Stimulated activated CD4-positive, alpha-beta T cell treated with anti-CD3 and anti-CD28 coated beads, Interleukin-1b, Interleukin-23, amount 100 ng/mL, for 1 hour (primary cell): ENCODE measurements at places on chromosomes 3 and 15.

DNA sequence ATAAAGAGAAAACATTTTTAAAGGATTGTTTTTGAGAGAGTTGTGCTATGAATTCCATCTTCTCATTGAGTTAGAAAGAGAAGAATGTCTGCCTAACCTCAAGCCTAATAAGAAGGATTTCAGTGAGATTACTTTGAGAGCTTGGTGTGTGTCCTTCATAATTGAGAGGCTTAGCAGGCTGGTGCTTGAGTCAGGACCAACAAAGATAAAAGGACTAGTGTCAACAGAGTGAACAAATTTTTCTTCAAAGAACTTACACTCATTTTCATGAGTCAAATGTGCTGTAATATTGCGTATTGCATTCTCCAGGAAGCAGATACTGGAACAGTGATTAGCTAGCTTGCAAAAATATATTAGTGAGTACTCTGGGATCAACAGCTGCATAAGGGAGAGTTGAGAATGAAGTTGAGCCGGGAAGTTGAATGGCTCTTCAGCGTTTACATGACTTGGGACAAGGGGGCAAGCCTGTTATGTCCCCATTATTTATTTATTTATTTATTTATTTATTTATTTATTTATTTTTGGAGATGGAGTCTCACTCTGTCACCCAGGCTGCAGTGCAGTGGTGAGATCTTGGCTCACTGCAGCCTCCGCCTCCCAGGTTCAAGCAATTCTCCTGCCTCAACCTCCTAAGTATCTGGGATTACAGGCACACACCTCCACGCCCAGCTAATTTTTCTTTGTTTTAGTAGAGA lies 37.5 kb upstream of the SLITRK3 start:
- no peak for DNase-seq

- DNase-seq: no peak
These were observed 68.1 kb upstream of the DCLK3 start for GRCh38 chr3:36832406-36832805.

GRCh38 chr3:8733332-8734094 lies at the start of gene CAV3:
Gene CAV3, plus strand, starts transcription at chr3:8733802. Its CDS starts 75 bp downstream, at chr3:8733877.
- no peak for DNase-seq

- no peak for DNase-seq
These were observed 129.7 kb upstream of the THBS1 start for GRCh38 chr15:39451121-39451688.

- DNase-seq: no peak
These were observed 2.2 kb upstream of the SH3GL3 start for GRCh38 chr15:83444936-83445335.

DNA sequence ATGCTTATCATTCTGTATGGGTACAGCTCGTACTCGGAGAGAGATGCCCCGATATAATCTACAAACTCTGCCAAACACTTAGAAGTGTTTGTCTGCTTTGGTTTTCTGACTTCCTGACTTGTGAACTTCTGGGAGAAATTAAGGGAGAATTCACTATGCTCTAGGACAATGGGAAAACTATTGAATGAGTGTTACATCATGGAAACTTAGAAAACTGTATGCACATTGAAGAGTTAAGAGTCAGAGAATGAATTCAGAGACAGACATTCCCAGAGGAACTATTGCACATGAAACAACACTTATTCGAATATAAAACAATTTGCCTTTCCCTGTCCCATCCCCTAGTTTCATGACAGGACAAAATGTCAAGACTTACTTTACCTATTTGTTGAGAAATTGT lies 57.8 kb downstream of the DTWD1 start:
- no peak for DNase-seq

DNA sequence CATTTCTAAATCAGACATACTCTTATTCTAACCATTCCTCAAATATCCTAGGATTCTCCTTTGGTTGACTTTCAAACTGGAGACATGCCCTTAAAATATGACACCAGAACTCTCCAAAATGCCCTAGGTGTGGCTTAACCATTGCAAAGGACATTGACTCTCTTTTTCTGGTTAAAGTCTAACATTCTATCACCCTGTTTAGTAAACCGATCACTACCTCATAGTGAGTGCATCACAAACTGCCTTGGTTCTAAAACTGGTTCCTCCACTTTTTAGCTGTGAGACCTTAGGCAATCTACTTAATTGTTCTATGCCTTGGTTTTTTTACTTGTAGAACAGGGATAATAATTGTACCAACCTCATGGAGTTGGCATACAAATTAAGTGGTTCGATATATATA lies 224.3 kb downstream of the CDIN1 start:
- DNase-seq: no peak

DNA sequence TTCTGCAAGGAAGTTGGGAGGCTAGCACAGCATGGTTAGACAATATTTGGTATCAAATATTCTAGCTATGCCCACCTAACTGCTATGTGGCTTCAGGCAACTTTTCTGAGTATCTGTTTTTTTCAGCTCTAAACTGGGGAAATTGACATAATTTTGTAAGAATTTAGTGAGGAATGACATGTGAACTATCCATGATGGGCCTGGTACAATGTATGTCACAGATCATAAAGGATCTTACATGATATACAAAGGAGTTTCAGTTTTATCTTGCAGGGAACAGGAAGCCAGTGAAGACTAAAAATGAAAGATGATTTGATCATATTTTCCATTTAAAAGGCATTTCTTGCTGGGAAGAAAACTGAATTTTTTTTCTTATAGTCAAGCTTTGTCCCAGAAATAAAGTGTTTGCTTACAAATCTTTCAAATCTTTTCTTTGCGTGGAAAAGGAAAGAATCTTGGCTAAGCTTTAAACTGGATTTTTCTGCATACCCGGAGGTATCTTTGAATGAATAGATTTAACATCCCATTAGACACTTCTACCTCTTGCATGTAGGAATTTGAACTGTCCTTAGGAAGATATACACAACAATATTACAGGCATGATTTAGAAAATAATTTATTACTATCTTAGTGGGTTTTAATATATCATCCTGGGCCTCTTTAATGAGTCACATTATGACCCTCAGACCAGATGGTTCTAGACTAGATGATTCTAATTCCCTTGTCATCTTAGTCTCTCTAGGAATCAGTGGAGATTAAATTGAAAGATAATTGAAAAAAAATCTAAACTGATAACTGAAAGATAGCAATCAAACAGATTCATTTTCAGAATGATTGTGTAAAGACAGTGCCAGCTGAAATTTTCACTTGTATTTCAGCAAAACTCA lies 436.0 kb upstream of the THBS1 start:
- no peak for DNase-seq

DNA sequence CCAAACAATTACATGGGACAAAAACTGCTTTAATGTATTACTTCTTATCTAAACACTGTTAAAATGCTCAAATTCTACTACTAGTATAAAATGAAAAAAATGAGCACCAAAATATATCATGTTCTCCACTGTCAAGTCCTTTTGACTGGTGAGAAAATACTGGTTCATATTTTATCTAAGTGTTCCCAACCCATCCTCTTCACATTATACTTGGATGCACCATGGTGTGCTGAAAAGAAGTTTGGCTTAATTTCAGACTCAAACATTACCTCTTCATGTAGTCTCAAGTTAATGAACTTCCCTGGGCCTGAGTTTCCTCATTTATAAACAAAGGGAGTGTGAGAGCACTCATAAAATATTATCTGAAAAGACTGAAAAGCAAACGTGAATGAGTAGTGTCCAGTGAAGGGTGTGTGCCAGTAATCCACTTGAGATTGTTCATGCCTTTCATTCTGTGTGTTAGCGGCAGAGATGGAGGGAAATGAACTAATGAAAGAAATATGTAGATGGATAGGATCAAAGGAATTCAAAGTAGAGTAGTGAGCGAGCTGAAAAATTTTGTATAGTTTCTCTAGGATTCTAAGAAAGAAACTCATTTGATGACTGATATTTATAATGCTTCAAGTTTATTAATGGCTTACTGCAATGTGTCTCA lies 263.2 kb downstream of the NLGN1 start:
- no peak for DNase-seq

- no peak for DNase-seq
These were observed 331.3 kb upstream of the FRG2C start for GRCh38 chr3:75332794-75333193.

DNA sequence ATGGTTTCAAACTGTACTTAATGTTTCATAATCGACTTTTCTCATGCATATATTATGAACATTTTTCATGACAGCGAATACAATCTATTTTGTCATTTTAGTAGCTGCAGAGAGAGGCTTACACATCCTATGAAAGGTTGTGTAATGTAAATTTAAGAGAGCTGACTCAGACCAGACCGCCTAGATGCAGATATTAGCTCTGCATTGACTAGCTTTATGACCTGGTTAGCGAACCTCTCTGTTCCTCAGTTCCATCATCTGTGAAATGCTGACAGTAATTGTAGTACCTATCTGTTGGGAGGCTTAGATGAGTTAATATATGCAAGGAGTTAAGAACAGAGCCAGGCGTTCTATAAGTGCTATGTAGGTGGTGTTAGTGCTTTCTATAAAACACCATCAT lies 116.2 kb upstream of the RASGRP1 start:
- no peak for DNase-seq

DNA sequence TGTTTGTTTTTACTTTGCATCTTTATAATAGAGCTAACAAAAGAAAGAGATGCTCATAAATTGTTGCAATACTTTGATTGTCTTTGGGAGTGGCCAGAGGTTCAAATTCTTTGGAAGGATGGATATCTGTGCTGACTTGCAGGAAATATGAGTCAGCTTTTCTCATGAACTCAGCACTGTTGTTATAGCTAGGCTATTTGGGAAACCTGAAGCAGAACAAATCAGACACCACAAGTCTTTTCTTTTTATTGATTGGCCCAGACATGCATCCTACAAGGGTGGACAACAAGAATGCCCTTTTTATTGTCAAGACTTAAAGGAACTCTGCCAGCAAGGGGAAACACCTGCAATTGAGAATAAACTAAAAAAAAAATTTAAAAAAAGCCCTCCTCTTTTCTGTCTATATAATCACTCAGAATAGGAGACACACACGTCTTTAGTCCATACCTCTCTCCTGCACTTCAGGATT lies 4.6 kb upstream of the DENND4A start:
- no peak for DNase-seq

- DNase-seq: no peak
These were observed 858.4 kb upstream of the ARPP21 start for GRCh38 chr3:34780973-34781372.

- DNase-seq: no peak
These were observed 245.7 kb upstream of the TPRG1 start for GRCh38 chr3:188926111-188926510.

DNA sequence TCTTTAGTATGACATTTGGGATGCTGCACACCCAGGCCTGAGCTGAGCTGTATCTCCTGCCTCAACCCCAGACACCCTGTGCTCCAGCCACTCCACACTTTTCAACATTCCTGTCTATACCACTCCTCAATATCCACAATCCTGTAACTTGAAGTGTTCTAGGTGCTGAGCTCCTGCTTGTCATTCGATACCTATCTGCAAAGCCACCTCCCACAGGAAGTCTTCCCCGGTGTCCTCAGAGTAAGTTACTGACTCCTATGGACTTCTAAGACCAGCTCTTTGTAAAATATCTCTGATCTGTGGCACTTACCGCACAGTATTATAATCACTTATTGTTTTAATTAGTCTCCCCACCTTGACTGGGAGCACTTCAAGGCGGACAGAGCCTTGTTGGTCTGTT lies 1.2 kb upstream of the CAV3 start:
- no peak for DNase-seq

DNA sequence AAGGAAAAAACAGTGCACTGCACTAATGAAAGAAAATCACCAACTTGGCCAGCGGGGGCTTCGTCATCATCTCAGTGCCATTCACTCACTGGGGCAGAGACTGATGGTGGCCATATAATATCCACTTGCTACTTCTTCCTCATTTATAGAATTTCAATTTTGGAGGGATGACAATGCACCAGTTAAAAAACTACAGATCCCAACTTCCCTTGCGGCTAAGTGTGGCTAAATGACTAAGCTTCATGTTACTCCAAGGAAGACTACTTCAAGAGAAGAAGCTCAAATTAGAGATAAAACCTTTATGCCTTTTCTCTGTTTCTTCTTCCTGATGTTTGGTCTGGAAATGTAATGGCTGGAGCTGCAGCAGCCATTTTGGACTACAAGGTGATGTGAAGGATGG lies 38.8 kb downstream of the NGLY1 start:
- no peak for DNase-seq

GRCh38 chr3:159821110-159821509 lies 167.5 kb upstream of the IL12A start:
- DNase-seq: no peak

DNA sequence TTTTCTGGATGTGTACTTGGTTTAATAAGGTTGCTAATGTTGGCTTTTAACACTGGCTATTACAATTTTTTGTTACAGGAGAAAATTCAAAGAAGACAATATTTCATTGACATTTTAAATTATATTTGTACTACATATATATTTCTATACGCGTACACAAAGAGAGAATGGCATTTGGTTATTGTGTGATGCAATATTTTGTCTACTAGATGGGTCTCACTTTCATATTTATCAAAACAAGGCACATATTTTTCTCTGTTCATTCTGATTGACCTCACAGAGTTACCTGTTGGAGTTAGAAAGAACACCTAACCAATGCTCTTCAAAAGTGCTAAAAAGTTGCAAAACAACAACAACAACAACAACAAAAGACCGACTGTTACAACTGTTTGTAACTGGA lies 50.2 kb upstream of the VGLL3 start:
- DNase-seq: no peak

DNA sequence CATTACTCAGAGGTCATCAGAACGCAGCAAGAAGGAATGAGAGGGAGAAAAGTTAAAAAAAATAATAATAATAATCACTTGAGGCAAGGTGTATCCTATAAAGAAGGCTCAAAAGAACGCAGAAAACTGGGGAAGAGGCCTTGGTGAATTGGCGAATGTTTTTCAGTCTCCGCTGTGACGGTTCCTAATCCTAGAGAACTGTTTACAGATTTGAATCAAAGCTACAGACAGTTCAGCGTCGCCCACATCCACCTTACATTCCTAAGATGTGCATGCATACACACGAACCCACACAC lies 634 bp downstream of the ZMAT3 start:
- DNase-seq: no peak

DNA sequence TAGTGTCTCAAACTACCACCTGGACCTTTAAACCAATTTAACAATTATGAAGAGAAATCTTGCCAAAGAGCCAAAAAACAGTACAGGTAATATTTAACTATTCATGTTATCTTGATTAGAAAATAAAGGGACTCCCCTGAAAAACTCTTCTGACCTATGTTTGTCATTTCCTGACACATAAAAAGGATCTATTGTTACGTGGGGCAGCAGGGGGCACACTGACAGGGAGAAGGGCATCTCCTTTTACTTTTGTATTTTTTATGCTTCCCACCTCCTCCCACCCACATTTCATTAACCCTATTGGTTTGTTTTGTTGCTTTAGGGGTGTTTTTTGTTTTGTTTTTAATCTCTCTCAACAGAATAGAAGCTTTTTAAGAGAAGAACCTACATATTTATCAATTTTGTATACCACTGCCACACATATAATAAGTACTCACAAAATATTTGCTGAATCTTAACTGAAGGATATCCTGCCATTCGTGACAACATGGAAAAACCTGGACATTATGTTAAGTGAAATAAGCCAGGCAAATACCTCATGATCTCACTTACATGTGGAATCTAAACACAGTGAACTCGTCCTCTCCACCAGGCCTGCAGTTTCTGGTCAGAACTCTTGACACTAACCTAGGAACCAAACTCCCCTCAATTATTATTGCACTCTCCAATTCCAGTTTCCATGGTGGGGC lies 17.7 kb downstream of the STAG1 start:
- DNase-seq: no peak
